ENCODE measurements at places on chromosomes 1 and 21. TPM values are rescaled to one million over a fixed set of nuclear protein-coding genes. Genes with fewer than 3 reads are reported as not detected.

- no peak for DNase-seq
- H3K4me1 ChIP-seq = no peaks in the 10 kb centered on the region
- H3K27me3 ChIP-seq = no peaks in the 10 kb centered on the region
- no peak overlapping the region for H3K27ac ChIP-seq
- no peak overlapping the region for H3K4me3 ChIP-seq
- no peaks in the 10 kb centered on the region for H3K36me3 ChIP-seq
These were observed 235.6 kb downstream of the SMYD3 start for GRCh38 chr1:246271516-246271915.

GRCh38 chr1:180143359-180143758, 11.3 kb upstream of the QSOX1 start:
- H3K36me3 ChIP-seq = no peaks in the 10 kb centered on the region
- H3K27me3 ChIP-seq = no peaks in the 10 kb centered on the region
- peaks cover 3% of the 10 kb centered on the region for H3K4me1 ChIP-seq
- H3K4me3 ChIP-seq = no peak overlapping the region

Gene PCNX2
- total RNA-seq = 16.5 TPM

- no peaks in the 10 kb centered on the region for H3K27me3 ChIP-seq
- no peak overlapping the region for H3K4me3 ChIP-seq
- no peaks in the 10 kb centered on the region for H3K36me3 ChIP-seq
- no peak for DNase-seq
- peaks cover 7% of the 10 kb centered on the region for H3K4me1 ChIP-seq
These were observed 6.5 kb upstream of the SEMA4A start for GRCh38 chr1:156146769-156147405.

Gene CNR2
- not detected for total RNA-seq

Gene NPPA
- 1.4 TPM for total RNA-seq

Gene TRIM17
- 10.0 TPM for total RNA-seq
